ENCODE measurements at places on chromosomes 6 and 20.

DNA sequence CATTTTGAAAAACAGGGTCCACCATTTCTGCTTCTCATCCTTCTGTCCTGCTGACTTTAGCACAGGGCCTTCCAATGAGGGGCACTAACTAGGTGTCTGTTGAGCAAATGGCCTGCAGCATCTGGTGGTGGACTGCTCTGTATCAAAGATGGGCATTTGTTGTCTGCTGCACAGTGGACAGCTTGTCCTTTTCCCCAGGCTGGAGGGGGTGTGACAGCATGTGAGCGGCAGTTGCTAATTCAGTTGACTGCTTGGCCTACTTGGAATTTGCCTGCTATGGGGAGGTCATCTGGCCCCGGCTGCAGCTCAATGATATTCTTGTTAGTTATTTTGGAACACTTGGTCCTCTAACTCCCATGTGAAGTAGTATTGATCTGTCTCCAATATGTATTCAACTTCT is 93.7 kb downstream of the SH3BGRL2 start:
- no peak for DNase-seq

GRCh38 chr6:110125361-110125760 is 54.1 kb downstream of the WASF1 start:
- DNase-seq, result no peak

- DNase-seq, result no peak
Measured at GRCh38 chr6:148887181-148887580, 140.4 kb downstream of the UST start.

DNA sequence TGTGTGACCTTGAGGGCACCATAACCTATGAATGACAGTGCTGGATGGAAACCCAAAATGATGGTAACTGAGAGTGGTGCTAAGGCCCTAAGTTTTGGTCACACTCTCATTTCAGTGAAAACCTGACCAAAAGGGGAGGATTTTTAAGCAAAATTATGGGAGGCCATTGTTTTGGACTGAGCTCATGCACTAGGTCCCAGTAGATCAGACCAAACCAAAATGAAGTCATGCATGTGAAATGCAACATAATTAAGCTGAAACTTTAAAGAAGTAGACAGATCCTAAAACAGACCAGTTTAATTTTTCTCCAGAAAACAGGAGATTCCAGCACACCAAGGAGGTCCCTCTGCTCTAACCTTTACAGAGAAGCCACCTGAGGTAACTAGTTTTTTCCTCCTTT is 24.0 kb upstream of the THBS2 start:
- no peak for DNase-seq

DNA sequence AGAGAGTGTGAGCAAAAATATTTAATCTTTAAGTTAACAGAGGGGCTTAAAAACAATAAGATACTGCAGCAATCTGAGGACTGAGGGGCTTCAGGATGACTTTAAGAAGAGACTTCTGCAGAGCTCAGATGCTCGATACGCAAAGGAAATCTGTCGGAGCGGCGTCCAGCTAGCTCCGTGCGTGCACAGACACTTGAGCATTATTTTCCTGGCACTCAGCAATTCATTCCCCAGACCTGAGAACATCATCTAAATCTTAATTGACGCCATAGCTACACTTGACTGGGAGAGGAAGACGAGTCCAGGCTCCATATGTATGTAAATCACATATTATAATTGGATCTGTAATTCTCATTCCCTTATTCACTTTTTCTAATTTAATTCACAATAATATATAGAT is 228.2 kb downstream of the SOD2 start:
- no peak for DNase-seq

GRCh38 chr6:13419422-13420195 is 67.8 kb downstream of the GFOD1 start:
- DNase-seq, result no peak

- DNase-seq, result no peak
Measured at GRCh38 chr20:4453359-4453758, 268.4 kb upstream of the PRND start.

DNA sequence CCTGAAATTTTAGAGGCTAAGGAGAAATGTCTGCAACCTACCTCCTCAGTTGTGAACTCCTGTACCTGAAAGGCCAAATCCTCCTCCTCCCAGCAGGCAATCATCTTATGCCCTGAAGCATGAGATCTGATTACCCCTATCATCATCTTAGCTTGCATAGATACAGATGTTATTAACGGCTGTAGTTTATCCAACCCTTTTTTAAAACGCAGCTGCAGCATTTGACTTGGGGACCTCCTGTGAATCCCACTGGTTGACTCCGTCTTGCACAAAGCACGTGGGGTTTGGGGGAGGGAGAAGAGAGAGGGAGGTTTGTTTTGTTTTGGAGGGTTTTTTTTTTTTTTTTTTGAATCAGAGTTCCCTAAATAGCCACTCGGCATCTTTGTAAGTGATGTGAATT is 5.8 kb upstream of the NR2E1 start:
- DNase-seq, result no peak

DNA sequence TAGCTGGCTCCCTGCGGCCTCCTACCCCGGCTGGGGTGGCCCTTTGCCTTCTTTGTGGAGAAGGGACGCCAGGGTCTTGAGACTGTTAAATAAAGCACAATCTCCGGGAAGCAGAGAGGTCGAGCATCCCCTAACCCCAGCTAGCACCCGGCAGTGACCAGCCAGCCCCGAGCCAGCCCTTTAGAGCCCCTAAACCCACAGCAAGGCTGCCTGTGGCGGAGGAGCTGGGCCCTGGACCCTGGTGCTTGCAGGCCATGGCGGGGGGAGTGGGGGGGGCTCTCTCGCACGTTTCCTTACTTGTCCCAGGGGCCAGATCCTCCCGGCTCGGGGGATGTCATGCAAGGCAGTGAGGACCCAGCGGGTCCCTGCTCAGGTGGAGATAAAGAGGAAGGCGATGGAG is 49.2 kb upstream of the GATA5 start:
- DNase-seq, result no peak

GRCh38 chr6:65627015-65627414 is 80.0 kb downstream of the EYS start:
- DNase-seq, result no peak

All from stimulated activated CD4-positive, alpha-beta T cell treated with anti-CD3 and anti-CD28 coated beads, TNF-alpha, amount 100 ng/mL, for 4 hours (primary cell).